ENCODE measurements at places on chromosomes 1 and 21. TPM values are rescaled to one million over a fixed set of nuclear protein-coding genes. Genes with fewer than 3 reads are reported as not detected.

NVL gene
- 32.4 TPM for total RNA-seq

PLA2G2A gene
- not detected for total RNA-seq

TMEM81 gene
- total RNA-seq = 3.5 TPM

HES2 gene
- total RNA-seq = not detected

SMG7 gene
- total RNA-seq = 78.5 TPM

IL22RA1 gene
- not detected for total RNA-seq

SPOCD1 gene
- 0.68 TPM for total RNA-seq

- no peak for DNase-seq
These were observed 362.9 kb upstream of the VAMP3 start for GRCh38 chr1:7407980-7408770.

- peak; percentile 57 for DNase-seq
These were observed 169.9 kb downstream of the HS2ST1 start for GRCh38 chr1:87084244-87084836.

GRCh38 chr1:119667173-119667572, 19.1 kb upstream of the ZNF697 start:
- DNase-seq = no peak

DNA sequence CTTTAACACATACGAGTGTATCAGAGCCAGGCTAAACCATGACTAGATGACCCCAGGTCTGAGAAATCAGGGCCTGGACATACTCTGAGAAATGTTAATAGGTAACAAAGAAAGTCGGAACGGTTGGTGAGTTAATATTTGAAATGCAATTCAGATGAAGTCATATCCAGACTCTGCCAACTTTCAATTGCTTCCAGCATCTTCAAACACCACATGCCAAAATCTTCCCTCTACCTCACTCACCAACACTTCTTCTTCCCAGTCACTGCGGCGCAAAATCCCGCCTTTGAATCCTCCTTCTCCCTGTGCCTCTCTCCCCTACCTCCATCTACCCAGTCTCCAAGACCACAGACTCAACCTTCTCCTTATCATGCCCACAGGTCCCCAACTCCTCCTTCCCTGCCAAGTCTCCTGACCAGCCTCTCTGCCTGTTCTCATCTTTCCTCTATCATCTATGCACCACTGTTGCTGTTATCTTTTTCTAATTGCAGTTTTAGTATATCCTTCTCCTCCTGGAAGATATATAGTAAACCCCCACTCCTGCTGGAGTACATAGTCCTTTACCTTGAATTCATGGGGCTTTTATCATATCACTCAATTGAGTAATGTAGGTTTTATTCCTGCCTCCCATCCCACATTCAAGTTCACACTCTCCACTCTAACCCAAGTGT, 41.3 kb downstream of the ZBTB18 start:
- no peak for DNase-seq

- DNase-seq = no peak
These were observed 37.6 kb downstream of the DUSP10 start for GRCh38 chr1:221704306-221704705.

DNA sequence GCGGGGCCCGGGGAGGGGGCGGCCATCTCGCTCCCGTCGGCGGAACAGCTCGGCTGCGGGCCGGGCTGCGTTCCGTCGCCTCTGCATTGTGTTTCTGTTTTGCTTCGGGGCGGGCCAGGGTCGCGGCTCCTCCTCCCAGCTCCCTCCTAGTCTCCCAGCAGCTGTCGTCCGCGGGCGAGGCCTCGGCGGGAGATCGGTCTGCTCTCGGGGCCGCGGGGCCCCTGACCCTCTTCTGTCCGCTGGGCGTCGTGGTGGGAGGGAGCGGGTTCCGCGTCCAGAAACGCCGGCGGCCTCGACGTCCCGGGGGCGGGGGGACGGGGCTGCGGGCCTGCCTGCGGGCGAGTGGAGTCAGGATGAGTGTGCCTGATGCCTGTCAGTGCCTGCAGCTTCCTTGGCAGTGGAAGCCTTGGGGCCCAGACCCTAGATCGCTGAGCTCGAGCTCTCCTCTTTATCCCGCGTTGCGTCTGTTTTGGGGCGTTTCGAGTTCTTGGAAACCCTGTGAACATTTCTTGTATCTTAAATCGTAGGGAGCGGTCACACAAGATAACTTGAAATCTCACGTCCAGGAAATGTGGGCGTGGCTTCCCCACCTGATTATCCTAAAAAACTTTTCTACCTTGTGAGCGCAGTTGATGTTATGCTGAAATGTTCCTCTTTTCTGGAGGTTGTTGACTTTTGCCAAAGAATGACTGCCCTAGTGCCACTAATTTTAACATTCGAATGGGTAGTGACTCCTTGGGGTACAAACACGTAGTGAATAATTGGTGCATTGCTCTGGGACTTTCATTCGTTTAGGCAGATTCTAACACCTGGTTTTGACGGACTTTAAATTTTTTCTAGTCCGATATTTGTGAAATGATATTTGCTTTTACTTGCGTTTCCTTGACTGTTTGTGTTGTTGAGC, 676 bp downstream of the MORC3 start:
- DNase-seq = peak; percentile 65

DNA sequence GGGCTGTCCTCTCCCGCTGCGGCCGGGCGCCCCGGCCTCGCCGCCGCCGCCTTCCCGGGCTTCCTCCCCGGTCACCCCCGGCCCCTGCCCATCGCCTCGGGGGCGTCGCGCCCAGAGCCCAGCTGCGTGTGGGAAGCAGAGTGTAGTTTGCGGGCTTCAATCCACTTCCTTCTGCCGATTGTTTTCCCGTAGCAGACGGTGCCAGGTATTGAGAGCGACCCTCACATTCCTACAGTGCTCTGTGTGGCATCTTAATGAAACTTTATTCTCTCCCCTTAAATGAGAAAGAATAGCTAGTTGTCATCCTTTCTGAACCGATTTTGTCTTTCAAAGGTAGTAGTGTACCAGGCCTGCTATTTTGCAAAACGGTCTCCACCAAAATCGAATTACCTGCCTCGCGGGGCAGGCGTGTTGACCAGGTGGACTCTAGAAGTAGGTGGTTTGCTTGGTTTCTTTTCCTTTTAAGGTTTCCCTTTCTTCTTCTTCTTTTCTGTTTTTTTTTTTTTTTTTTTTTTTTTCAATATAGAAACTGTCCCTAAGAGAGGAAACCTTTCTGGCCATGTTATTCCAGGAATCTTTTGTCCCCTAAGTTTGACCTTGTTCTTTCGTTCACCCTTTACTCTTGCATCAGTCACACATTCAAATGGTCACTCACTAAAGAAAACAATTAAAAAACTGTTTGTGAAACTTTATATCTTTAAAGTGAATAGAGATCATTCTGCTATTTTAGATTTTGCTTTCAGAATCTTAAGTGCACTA, 881 bp downstream of the USP25 start:
- DNase-seq = no peak

- DNase-seq = no peak
These were observed 153.3 kb upstream of the ETS2 start for GRCh38 chr21:38652396-38652795.

DNA sequence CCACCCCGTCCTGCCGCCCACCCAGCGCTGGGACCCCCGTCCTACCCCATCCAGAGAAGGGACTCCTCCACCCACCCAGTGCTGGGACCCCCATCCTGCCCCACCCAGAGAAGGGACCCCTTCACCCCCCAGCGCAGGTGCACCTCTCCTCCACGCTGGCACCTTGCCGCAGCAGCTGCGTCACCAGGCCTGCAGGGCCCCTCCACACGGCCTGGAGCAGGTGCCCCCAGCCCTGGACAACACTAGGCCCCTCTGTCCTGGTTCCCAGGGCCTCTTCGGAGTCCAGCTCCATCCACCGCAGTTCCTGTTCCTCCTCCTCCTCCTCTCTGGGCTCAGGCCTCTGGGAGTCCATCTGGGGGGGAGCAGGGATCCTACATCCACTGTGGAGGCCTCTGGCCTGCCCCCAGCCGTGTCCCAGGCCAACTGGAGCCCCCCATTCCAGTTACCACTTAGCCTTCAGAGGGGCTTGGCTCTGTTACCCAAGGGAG, 378 bp downstream of the ANKRD65 start:
- no peak for DNase-seq

All from natural killer cell (primary cell).